ENCODE measurements at places on chromosomes 6 and 20.

- no peak for DNase-seq
Observed at GRCh38 chr20:20664795-20665589, 47.5 kb downstream of the RALGAPA2 start.

DNA sequence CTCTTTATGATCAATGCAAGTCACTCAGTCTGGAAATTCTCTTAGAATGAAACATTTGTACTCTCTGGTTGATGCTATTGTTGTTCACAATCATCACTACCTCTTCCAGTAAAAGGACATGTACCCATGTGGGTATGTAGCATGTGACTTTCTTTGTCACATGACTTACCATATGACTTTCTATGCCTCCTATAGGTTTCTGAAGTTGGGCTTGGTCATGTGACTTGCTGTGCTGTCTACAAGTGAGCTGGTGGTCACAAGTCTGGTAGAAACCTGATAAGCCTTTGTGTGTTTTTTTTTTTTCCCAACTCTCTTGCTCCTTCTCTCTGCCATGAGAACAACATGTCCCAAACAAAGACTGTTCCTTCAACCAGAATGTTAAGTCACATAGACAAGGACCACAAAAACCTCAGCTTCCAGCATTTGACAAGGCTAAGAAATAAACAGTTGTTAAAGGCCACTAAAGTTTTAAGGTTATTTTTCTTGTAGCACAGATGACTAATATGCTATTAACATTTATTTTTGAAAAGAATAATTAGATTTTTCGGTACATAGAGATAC is 379.2 kb upstream of the SLC35B3 start:
- no peak for DNase-seq

GRCh38 chr6:143245656-143246055 is 185.0 kb downstream of the AIG1 start:
- DNase-seq, result no peak

DNA sequence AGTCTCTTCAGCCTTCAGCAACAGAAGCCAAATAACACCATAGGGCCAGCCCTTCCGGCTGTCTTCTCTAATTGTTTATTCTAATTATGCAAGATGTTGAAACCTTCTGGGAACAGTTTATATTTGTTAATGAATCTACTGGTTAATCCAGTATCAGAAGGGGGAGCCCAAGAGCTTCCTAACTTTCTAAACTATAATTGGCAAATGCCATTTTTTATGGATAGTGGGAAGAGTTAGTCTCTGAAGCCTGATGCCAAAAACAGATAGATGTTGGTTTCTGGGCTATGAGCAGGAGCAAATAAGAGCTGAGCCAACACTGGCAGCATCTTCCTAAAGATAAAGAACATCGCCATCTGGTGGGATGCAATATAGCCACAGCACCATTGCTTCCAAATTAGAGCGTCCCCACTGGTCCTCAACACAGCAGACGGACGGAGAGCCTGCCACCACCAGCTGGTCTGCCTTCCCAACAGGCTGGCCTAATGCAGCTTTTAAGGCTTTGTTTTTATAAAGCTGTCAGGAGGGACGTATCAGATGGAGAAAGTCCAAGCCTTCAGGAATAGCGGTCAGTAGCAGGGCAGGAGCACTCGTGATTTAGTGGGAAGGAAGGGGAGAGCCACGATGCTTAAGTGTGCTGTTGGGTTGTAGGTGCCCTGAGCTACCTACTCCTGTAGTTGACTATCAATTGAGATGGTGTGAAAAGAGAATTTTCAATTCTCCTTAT is 118.8 kb downstream of the RALGAPA2 start:
- DNase-seq, result no peak

DNA sequence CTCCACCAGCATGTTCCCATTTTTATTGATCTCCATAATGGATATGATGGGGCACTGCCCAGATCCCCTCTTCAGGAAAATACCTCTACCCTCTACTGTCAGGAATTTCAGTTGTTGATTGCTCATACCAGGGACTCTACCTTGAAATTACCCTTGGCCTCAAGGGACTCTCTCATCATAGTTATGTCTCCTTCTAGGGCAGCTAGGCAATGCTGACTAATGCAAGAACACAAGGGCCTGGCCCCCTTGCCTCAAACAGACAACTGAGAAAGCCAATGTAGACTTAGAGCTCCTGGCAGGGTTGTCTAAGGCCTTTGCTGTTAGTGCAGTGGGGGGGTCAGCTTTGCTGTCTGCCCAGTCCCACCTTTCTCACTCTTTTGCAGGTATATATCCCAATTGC is 493.1 kb downstream of the BTBD3 start:
- no peak for DNase-seq

GRCh38 chr20:24341781-24342180 is 127.6 kb upstream of the SYNDIG1 start:
- no peak for DNase-seq

DNA sequence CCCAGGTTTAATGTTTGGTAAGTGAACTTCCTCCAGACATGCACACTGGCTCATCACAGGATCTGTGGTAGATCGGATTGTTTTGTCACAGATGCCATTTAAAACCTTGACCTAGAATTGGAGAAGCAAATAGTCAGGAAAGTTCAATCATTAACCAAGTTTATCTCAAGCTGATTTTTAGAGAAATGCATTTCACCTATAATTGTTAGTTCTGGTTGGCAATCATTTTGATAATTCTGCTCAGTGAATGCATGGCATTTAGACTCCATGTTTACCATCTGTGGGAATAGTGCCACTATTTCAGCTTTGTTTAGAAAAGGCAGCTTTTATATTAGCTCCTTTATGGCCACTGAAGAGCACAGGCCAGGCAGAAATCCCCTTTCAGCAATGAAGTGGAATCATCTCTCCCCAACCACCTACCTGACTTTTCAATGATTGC is 73.9 kb upstream of the IPCEF1 start:
- DNase-seq, result no peak

DNA sequence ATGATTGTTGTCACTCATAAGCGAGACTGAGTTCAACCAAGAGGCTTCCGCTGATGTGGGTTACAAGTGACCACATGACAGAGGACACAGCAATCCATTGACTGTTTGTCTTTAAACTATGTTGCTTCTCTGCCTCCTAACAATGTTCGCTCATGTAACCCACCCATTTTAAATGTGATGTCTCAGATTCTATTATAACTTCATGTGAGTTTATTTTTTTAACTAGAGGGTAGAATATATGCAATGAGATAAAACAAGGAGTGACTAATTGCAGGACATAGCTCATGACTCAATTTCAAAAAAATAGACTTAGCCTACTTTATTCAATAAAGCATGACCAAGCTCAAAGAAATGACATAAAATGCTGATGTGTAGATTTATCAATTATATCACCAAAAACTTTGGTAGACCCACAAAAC is 119.2 kb upstream of the SASH1 start:
- no peak for DNase-seq

GRCh38 chr6:32397252-32397920 is 9.6 kb downstream of the BTNL2 start:
- DNase-seq, result no peak

- DNase-seq, result no peak
Observed at GRCh38 chr20:38098952-38099351, 65.4 kb downstream of the RPRD1B start.

- no peak for DNase-seq
Observed at GRCh38 chr6:90100059-90100665, 196.5 kb downstream of the BACH2 start.

GRCh38 chr20:22861990-22862389 is 173.1 kb upstream of the SSTR4 start:
- DNase-seq, result no peak

GRCh38 chr6:155103816-155104366 is 108.8 kb downstream of the TIAM2 start:
- DNase-seq, result peak; percentile 17

DNA sequence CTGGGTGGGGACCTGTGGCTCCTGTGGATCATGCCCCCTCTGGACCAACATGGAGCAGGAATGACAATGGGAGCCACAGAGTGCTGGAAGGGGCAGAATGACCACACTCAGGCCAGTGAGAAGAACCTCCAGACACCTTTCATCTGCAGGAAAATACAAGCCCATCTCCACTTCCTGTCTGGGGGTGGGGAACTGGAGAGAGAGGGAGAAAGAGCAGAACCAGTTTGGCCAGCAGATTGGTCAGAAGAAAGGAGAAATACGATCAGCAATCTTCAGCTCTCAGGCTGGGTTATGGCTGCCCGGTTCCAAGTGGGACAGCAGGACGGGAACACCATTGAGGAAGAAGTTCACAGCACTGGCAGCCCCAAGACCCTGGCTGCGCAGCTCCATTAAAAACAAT is 37.0 kb downstream of the BMP7 start:
- no peak for DNase-seq

- no peak for DNase-seq
Observed at GRCh38 chr6:167855825-167856425, 29.2 kb downstream of the AFDN start.

DNA sequence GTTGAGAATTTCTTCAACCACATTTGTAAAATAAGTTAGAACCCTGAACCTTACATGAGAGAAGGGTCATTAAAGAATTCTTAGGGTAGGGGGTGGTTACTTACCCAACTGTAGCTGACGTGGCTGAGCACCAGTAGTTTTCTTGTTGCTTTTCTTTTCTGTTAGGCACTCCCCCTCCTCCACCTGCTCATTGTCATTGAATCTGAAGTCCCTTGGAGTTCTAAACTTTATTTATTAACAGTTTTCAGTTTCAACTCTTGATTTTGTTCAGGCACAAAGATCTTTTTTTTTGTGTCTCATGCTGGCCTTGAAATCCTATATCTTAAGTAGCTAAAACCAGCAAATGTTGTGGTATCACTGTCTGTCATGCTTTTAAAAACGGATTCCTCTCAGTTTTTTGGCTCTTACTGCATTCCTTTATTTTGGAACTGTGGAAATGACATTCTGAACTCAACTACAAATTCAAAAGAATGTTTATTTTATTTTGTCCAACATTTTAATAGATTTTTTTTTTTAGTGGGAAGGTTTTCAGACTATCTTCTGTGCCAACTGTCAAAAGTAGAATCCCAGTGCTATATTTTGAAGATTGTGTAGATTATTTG is 465.2 kb downstream of the PHF3 start:
- DNase-seq, result no peak

- DNase-seq, result no peak
Observed at GRCh38 chr6:163014736-163015135, 287.0 kb downstream of the PACRG start.

DNA sequence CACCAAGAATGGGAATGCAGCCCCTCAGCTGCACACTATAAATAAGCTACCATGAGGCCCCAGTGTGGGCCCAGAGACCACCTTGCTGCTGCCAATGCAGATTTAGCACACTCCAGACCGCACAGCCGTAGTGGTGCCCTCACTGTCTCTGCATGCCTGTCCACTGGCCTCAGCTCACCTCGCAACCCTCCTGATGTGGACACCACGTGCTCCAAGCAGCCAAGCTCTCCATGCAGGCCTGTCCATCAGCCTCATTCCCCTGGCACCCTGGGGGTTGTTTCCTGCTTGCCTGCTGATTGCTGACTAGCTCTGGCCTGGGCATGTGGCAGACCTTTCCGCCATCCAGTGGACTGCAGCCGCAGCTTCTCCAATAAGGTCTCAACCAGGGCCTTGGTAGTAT is 36.2 kb downstream of the ZBTB9 start:
- no peak for DNase-seq

GRCh38 chr6:69390125-69390524 is 406.7 kb downstream of the LMBRD1 start:
- DNase-seq, result no peak

- DNase-seq, result no peak
Observed at GRCh38 chr20:62606016-62606415, 36.3 kb upstream of the SLCO4A1 start.

DNA sequence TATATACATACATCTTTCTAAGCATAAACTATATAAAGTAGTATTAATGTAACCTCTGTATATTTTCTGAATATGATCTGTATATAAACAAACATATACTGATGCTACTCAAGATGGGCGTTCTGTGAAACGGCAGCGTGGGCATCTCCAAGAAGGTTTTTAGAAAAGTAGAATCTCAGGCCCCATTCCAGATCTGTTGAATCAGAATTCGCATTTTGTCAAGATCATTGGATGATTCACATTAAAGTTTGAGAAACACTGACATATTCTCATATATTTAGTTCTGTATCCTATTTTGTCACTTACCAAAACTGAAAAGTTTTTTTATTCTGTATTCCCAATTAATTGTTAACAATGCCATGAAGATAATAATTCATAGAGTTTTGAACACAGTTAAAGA is 5.5 kb downstream of the C6orf141 start:
- DNase-seq, result no peak

DNA sequence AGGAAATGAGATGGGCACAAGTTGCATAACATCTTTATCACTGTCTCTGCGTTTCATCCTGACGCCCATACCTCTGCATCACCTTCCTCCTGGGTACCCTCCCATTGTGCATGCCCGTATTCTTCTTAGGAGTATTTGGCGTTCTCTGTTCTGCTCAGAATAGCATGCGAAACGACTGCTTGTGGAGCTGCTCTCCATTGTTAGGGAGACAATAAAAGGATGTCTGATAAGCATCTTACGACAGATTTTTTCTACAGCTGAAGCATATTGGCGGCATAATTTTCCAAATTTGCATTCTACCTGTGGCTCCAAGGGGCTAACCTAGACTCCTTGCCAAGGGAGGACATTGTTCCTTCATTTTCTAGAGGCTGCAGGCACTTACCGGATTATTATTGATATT is 118.6 kb downstream of the EDN1 start:
- no peak for DNase-seq

DNA sequence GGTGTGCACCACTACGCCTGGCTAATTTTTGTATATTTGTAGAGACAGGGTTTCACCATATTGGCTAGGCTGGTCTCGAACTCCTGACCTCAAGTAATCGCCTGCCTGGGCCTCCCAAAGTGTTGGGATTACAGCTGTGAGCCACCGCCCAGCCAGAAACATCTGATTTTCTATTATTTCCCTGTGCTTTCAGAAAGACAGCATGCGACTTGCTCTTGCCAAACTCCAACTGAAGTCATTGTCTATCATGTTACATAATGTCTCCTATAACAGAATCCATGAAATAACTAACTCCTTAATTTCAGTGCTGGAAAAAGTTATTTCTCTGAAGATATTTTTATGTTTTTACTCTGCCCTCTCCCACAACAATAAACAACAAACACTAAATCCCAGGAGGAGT is 8.5 kb downstream of the RMND1 start:
- DNase-seq, result no peak

DNA sequence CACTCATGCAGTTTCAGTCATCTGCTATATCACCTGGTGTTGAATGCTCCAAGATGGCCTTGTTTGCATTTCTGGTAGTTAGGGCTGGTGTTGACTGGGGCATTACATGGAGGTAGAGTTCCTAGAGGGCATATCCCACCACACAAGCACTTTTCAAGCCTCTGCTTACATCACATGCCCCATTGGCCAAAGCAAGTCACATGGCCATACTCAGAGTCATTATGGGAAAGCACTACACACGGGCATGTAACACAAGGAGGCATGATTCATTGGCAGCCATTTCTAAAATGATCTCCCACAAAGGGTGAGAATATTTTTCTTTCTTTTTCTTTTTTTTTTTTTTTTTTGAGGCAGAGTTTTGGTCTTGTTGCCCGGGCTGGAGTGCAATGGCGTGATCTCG is 73.2 kb downstream of the TRMT6 start:
- DNase-seq, result no peak
